ENCODE measurements at places on chromosomes 12 and 14.

DNA sequence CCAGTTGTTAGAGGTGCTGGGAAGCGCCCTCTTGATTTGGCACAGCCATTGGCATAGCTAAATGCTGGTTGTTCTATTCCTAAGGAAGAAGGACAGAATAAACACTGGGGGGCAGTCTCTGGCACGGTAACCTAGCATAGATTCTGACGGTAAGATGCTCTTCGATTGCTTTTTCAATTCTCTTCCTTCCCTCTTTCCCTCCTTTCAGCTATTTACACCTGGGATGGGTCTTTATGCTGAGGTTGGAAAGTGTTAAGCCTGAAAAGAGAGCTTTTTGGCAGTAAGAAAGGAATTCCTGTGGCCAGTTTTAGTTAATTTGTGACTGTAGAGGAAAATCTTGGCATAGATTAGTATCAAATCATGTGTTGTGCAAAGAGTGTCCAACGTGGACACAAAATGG, 162.8 kb downstream of the SNAPC1 start:
- no peak for DNase-seq

DNA sequence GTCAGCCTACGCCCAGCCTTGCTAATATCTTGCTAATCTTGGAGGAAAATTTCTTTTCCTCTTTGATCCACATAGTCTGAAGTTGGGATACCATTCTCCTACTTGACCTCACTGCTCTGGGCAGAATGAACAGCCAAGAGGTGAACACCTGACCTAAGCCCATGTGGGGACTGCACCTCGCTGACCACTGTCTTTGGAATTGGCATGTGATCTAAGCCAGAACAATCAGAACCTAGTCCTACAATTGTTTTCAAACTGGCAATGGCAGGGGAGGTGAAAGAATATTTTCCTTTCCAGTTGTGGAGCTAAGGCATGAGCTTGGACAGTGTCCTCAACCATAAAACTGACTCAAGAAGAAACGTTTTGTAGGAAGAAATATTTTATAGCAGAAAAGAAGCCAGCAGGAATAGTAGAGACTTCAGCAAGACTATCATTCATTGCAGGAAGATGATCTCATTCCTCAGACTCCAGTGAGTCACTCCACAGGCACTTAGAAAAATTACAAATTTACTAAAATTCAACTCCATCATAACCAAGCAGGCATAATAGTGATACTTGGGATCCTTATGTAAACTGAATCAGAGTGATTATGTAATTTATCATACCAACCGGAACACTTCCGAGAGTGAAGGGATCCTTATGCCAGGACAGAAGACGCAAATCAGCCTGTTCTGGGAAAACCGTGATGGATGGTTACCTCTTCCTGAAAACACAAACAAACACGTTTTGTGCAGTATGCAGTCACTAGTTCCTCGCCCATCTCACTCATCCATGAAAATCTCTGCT, 14.7 kb downstream of the PTPRO start:
- no peak for DNase-seq

GRCh38 chr12:2453076-2453760, 341.6 kb upstream of the FKBP4 start:
- no peak for DNase-seq

DNA sequence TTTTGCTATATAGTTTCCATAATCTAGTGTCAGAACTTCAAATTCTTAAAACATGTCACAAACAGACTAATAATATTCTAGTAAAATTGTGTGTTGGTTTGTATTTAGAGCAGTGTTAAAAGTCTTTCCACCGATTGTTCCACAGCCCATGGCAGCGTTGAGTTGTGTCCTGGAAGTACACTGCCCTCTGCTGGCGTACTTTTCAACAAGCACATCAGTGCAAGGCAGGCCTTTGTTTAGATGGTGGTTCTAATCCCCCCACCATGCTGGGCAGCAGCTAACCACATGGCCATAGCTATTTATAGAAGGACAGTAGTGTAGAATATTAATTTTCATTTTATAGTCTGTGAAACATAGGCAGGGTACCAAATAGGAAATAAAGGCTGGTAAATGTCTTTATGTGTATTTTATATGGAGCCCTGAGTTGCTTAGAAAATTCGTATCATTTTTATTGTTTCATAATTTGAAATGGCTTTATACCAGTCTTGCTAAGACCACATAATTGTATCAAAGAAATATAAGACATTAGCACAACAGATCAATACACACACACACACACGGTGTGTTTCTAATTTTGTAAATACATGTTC, 235.4 kb downstream of the SEC23A start:
- peak; percentile 42 for DNase-seq

GRCh38 chr12:63934936-63935335, 90.4 kb downstream of the SRGAP1 start:
- no peak for DNase-seq

DNA sequence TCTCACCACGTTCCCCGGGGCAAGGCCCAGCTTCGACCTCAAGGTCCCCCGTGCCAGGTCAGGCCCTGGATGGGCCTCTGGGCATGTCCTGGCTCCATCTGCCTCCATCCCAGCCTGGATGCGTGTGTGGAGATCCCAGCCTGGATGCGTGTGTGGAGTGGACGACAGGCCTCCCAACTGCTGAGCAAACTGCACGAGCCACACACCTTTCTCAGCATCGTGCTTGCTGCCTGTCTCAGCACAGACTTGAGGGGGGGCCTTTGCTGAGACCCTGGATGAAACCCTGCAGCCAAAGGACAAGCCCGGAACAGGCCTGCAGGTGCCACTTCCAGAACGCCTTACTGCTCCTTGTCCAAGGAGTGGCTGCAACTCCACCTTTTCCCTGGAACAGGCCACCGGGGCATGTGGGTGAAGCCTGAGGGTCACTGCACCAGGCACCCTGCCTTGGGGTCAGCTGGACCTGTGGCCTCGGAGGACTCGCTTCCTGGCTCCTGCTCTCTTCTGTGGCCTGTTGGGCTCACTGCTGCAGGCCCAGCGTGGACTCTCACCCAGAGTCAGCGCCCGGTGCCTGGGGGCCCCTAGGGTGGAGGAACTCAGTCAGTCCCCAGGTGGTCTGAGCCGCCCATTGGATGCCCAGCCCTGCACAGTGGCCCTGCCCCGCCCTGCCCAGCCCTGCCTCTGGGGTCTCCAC, 176.0 kb downstream of the KIF26A start:
- DNase-seq, result no peak

GRCh38 chr12:67152451-67152850, 116.7 kb upstream of the CAND1 start:
- no peak for DNase-seq

DNA sequence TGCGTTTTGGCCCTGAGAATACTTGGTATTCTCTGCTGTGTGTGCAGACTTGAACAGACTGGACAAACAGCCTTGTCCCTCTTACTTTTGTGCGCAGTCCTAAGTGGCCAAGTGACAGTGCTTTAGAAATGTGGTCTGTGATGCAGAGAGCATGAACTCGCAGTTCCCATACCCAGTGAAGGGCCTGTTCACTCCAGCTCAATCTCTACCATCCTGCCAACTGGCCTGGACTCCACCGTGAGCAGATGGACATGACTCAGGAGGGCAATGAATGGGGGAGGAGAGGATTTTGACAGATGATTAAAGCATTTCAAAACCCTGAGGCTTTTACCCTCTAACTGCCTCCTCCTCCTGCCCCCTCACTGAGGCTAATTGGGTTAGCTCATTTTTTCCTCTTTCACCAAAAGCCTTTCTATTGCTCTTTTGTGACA, 62.5 kb upstream of the PYGL start:
- no peak for DNase-seq

DNA sequence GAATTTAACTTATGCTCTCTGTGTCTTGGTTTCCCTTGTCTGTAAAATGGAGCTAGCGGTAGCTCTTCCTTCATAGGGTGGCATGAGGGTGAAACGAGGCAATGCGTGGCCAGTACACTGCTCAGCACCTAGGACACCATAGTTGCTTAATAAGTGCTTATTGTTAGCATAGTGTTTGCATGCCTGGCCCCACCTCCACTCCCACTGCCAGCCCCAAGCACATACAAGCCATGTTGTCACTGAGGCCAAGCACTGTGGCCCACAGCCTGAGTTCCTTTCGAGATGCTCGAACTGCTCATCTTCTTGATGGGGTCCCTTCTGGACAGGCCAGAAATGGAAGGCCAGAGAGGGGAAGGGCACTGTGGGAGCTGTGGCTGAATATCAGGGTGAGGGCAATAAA, 839 bp downstream of the FICD start:
- DNase-seq, result no peak

- no peak for DNase-seq
Observed at GRCh38 chr14:99420711-99421110, 59.9 kb downstream of the SETD3 start.

GRCh38 chr12:102478405-102479098, 1.8 kb downstream of the IGF1 start:
- DNase-seq, result no peak

- DNase-seq, result no peak
Observed at GRCh38 chr12:99119943-99120342, 474.9 kb downstream of the APAF1 start.

GRCh38 chr12:98793121-98793520, 148.0 kb downstream of the APAF1 start:
- DNase-seq, result no peak

DNA sequence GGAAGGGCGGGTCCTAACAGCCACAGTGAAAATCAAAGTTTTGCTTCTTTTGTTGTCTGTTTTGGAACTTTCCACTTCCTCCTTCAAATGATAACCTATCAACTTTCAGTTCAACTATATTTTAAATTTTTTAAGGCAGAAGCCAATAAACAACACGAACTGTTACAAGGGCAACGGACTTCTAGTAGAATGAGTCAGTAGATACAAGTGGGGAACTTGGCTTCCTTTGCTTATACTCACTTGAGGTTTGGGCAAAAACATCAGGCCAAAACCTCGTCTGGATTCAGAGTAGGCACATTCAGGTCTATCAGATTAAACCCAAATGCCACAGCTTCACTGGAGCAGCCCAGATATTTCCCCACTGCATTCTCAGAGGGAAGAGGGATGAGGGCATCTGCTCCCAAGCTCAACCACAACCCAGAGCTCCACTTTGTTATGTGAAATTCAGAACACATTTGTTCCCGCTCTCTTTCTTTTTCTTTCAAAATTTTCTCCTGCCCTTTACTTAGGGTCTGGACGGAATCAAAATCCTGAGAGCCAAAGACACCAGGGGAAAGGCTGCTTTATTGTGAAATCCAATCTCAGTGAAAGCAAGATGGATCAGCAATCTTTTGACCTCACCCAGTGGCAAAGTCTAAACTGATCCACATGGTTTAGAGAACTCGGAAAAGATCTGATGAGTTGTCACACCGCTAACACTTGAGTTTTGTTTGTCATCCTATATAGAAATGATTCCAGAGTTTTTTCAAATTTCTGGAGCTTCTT, 152.5 kb upstream of the BTG1 start:
- no peak for DNase-seq

- DNase-seq, result no peak
Observed at GRCh38 chr12:124020514-124020949, 47.5 kb downstream of the ZNF664 start.

- DNase-seq, result peak; percentile 13
Observed at GRCh38 chr14:22071006-22071405, 397.4 kb upstream of the OR4E1 start.

Measured in stimulated activated CD4-positive, alpha-beta T cell treated with anti-CD3 and anti-CD28 coated beads, Interleukin-15, amount 100 ng/mL, for 48 hours (primary cell).